ENCODE measurements at places on chromosomes 2 and 18. TPM values are rescaled to one million over a fixed set of nuclear protein-coding genes. Genes with fewer than 3 reads are reported as not detected.

GRCh38 chr2:143702931-143703330 is 573.7 kb downstream of the ARHGAP15 start:
- DNase-seq, result no peak

DNA sequence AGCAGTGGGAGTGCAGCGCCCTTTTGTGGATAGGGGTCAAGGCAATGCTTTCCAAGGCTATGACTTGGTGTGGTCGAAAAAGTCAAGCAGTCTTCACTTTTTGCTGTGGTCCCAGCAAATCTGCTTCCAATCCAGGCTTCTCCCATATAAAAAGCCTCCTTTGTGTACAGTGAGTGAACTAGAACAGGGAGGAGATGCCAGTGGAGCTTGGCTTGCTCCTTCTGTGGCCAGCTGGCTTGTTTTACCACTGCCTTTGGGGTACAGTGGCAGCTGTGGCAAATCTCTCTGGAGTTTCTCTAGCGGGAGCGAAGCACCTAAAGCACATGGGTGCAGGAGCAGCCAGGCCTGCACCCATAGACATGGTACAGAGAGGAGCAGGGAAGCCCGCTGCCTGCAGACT is 103.5 kb downstream of the MSH2 start:
- DNase-seq, result no peak

- DNase-seq, result no peak
Measured at GRCh38 chr18:48154828-48155227, 224.4 kb upstream of the SMAD2 start.

DNA sequence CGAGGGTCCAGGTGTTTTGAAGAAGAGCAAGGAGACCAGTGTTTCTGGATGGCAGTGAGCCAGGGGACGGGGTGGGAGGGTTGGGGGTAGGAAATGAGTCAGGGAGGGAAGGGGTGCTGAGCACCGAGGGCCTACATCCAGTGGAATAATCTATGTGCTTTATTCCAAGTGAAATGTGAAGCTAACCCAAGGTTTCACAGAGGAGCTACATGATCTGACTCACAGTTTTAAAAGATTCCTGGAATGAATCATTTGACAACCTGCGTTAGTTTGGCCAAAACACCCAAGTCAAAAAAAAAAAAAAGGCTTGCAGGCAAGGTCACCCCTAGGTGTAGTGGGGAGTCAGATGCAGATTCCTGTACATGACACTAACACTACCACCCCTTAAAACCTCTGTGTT is 419.7 kb upstream of the MEX3C start:
- DNase-seq, result no peak

DNA sequence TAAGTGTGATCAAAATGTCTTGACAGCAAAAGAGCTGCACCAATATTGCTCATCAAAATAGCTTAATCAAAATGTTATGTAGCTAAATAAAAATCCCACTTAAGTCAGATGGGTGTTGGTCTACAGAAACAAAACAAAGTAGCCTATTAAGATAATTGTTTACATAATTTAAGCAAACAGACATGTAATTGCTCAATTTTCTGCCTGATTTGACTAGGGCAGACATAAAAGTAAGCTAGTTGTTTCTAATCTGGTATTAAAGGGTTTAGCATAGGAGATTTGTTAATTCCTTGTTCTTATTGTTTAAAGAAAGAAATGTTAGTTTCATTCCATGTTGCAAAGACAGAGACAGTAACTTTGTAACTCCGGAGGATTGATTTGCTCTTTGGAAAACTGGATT is 11.5 kb upstream of the FEZ2 start:
- no peak for DNase-seq

- DNase-seq, result no peak
Measured at GRCh38 chr2:16612490-16612889, 53.1 kb downstream of the CYRIA start.

GRCh38 chr18:77590943-77591515 is 341.4 kb downstream of the GALR1 start:
- no peak for DNase-seq

- DNase-seq, result no peak
Measured at GRCh38 chr2:56316011-56316410, 132.2 kb downstream of the CCDC85A start.

GRCh38 chr2:24871852-24872333 is 48.1 kb downstream of the ADCY3 start:
- DNase-seq, result no peak

- no peak for DNase-seq
Measured at GRCh38 chr2:100707016-100707947, 112.7 kb upstream of the NPAS2 start.

Gene GAD1
- 0.36 TPM for polyA plus RNA-seq

Gene IL18R1
- 1.2 TPM for polyA plus RNA-seq

Gene SUPT7L
- 39.2 TPM for polyA plus RNA-seq

Gene HOXD13
- not detected for polyA plus RNA-seq

Gene PIEZO2
- polyA plus RNA-seq, result 40.0 TPM

Gene TXNDC2
- polyA plus RNA-seq, result not detected

Measured in muscle of back (tissue), 13 donors.